ENCODE measurements at places on chromosomes 12 and 14.

DNA sequence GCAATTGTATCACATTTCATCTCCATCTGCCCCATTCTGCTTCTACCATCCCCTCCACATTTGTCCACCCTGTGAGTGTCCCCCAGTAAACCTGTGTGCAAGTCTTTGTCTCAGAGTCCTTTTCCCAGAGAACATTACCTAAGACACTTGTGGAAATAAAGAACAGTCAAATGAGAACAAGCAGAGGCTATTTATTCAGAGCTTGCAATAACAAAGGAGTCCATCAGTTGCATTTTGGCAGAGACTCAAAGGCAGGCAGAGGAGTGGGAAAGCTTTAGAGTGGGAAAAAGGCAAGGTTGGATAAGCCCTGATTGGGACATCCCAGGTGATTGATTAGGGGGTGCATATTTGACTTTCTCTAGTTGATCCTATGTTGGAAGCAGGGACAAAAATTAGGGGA lies 18.2 kb upstream of the PPFIBP1 start:
- no peak for DNase-seq

DNA sequence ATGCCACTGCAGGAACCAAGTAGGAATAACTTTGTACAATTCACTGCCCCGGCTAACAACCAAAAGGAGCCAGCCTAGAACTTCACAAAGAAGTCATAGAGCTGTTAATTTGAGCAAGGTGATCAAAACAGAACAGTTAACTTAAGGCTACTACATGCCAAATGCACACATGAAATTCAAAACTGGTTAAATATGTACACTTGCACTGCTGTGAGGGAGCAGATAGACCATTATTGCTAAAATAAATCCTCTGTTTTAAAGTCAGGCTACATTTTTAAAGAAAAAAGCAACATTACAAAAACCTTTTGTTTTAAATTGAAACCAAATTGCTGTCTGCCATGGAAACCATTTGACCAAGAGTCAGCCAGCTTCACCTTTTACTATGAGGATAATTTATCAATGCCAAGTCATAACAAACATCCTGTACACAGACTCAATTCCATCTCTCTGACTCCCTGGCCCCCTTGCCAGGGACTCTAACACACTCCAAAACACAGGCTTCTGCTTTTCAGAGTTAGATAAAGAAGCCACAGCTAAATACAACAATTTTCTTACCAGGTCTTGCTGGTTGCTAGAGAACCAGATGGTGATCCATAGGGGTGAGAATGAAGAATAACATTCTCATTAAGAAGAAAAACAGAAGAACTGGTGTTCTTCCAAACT lies 84.0 kb downstream of the LRP6 start:
- no peak for DNase-seq

DNA sequence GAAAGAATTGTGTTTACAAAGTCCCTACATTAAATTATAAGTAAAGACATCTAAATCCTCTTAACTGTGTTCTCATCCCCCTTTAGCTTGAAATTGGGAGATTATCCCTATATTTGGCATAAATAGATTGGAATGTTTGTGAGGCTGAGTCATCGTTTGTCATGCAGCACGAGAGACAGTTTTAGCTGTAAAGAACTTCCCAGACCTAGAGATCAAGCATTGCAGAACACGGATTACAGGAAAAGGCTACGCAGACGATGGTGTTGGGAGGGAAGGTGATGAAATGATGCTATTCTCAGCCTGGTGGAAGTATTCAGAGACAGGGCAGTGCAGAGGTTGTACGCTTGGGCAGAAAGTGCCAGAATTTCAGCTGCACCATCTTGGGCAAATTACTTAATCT lies 93.8 kb downstream of the PTPRB start:
- no peak for DNase-seq

- DNase-seq = no peak
These were observed 37.5 kb downstream of the ACACB start for GRCh38 chr12:109153821-109154441.

- DNase-seq = no peak
These were observed 1004.2 kb downstream of the TMEM121 start for GRCh38 chr14:106530423-106531107.

All from amygdala (tissue), 56 donors.